ENCODE measurements at places on chromosomes 12 and 14.

DNA sequence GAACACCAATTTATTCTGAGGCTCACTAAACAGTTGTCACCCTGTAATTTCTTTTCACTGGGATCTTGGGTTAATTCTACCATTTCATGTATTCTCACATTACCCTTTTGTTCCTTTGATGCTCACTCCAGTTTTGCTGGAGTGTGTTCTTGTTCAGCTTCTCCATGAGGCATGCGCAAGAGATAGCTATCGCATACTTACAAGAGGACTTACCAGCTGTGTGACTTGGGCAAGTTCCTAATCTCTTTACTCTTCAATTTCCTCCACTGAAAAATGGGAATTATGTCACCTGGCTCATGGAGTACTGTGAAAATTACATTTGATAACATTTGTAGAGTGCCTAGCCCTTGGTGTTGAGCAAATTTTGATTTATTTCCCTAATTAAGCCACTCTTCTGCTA is 56.5 kb upstream of the JDP2 start:
- no peak for DNase-seq

DNA sequence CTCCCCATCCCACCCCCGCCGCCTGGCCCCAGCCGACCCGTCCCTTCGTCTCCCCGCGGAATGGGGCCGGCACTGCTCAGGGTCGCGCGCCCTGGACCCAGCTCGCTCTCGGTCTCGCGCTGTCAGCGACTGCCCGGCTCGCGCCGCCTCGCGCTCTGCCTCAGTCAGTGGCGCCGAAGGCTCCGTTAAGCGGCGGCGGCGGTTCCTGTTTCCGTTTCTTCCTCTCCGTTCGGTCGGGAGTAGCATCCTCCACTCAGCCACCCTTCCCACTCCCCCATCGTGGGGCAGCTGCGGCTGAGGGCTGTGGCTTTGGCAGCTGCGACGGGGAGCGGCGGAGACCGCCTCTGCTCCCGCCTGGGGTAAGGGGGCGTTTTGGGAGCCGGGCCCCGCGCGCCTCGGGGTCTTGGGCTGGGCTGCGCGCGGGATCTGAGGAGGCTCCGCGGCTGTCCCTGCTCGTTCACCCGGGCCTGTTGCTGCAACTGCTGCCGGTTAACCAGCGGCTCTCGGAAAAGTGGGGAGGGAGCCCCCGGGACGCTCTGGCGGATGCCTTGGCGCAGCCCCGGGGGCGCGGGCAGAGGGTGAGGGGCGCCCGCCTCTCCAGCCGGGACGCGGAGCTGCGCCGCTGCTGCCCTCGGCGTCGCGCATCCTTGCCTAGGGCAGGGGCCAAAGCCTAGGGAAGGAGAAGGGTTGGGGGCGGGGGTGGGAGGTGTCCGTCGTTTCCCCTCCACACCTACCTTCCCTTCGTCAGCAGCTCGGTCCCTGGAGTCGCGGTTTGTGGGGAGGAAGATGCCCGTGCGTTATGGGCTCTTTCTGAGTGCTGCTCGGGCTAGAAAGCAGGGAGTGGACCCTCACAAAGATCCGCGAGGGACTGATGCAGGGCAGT is 567 bp downstream of the FUT8 start:
- peak; percentile 34 for DNase-seq

GRCh38 chr12:59761542-59761941 is 165.7 kb downstream of the SLC16A7 start:
- no peak for DNase-seq

DNA sequence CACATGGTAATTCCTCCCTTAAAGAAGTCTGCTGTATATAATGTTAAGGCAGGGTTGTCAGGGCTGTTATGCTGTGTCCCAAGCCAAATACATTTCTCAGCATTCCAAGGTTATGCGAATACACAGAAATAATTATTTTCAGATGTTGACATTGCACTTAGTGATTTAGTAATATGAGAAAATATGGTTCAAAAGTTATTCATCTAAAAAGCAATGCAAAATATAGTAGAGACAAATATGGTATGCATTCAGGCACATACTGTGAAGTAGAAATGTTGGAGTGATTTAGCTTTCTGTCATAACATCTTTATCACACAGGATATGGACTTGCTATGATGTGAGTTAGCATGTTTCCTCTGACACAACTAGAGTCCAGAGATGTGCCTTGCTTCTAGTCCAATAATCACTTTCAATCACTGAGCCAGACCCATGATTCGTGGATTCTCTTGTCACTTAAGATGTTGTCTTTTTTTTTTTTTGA is 70.0 kb downstream of the PDE3A start:
- no peak for DNase-seq

DNA sequence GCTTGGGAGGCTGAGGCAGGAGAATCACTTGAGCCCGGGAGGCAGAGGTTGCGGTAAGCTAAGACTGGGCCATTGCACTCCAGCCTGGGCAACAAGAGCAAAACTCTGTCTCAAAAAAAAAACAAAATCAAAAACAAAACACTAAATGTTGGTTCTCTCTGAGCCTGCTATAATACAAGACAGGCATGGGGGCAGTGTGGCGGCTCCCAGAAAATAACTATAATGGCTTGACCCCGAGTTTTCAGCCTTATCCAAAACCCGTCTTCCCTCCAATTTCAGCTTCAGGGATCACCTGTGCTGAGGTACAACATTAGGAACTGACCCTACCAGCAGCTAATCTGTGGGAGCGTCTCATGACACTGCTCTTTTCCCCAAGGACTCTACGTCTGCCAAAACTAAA is 862 bp downstream of the SLC7A7 start:
- DNase-seq = no peak

DNA sequence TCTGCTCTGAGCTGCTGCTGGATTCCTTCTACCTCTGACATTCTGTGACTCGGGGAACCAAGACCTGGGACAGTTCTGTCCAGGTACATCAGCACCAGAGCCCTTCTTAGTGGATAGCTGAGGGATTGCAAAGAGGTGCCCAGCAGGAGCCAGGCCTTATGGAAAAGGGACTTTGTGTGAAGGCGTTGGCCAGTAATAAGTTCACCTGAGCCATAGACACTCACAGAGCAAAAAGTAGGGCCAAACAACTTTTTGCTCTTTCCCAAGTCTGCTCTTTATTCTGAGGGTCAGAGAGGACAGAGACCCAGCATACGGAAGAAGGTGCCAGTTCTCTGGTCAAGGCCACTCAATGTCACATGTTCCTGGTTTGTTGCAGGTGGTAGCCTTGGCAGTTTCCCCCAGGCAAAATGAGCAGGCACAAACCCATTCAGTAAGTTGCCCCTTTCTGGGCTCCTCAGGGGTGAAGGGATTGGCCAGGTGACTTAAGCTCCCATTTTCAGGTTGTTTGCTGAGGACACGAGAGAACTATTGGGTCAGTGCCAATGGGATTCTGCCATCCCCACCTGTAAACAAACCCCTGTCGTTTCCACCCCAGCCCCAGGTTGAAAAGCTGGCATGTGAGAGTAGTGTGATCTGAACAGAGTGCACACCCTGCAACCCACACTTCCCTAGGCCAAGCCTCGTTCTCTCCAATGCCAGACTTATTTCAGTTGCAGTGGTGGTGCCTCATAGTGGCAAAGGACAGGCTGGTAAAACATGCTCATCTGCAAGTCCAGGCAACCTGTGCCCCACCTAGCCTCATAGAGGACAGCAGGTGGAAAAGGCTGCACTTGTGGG is 150.3 kb downstream of the SMOC1 start:
- no peak for DNase-seq

DNA sequence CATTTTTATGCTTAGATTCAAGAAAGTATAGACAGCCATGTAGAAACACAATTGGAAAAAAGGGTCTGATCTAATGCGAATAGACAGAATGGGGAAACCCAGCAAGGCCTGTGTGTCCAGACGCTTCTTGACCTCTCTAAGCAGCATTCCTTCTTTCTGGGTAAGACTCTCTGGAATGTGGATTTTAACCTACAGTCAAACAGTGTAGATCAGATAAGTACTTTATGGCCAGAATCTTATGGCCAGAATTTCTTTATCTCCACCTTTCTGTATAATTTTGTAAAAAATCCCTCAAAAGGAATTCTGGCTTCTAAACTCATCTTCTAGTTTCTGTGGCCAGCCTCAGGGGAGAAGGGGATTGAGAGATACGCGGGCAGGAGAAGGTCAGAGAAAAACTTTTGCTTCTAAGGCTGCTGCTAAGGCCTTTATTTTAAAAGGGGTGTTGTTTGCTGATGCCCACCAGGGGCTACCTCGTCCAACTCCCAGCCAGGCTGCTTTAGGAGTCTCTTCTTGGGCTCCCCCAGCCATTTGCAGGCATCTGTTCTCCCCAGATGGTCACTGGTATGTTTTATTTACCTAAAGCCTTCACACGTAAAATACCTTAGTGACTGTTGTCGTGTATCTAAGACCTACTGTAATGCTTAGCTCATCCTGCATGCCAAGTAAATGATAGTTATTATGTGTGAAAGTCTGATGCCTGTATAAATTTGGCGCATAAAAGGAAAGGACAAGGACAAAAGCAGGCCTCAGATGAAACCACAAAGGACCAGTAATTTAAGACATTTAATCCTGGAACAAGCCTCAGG is 68.4 kb downstream of the ANO6 start:
- peak; percentile 61 for DNase-seq

- no peak for DNase-seq
These were observed 542.2 kb upstream of the USP15 start for GRCh38 chr12:61717986-61718385.

DNA sequence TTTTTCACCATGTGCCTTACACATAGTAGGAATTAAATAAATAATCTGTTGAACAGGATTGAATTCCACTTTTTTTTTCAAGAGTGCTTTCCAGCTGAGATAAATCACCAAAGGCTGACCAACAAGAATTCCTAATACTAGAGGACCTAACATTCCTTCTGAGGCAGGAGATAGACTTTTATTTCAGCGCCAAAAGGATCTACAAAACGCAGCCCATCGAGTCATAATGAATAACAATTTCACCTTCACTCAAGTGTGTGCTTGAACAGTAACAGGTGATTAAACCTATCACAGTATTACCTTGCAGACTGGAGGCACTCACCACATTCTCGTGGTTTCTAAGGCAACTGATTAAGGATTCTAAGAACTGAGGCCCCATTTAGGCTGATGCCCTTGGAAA is 224.3 kb upstream of the ATP2B1 start:
- DNase-seq = no peak

- DNase-seq = no peak
These were observed 86.3 kb downstream of the KIF26A start for GRCh38 chr14:104224506-104225277.

GRCh38 chr12:49664591-49665239 is 41.4 kb downstream of the PRPF40B start:
- DNase-seq = no peak

- no peak for DNase-seq
These were observed 39.8 kb upstream of the HMGA2 start for GRCh38 chr12:65784289-65785015.

DNA sequence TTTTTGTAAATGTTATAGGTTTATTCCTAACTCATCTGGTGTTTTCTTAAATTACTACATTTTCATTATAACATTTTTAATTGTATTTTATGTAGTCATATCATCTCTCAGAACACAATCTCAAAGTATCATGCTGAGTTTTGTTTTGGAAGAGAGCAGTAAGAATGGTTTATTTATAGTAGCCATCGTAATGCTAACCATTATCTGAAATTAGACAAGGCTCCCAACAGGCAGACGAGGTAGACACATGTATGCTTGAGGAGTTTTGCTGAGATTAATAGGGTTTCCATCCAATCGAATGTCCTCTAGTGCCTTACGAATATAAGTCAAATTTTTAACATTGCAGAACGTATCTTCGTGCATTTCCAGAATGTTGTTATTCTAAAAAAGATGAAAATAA is 9.0 kb upstream of the CCER1 start:
- no peak for DNase-seq

DNA sequence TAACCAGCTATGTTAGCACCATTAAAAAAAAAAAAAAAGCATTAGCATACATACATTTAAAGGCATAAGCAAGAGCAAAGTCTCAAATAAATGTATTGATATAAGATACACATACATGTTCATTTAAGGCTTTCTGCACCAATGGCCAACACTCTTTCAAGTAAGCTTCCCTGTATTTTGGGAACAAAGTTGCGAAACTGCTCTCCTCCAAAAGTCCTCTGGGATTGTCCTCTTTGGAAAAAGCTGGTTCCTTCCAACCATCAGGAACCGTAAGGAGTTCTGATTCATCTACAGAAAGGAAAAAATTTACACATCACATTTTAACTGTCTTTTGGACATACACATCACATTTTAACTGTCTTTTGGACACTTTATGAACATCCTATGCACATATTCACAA is 3.2 kb downstream of the KRR1 start:
- no peak for DNase-seq

- no peak for DNase-seq
These were observed 39.8 kb downstream of the CHGA start for GRCh38 chr14:92962831-92963095.

- DNase-seq = no peak
These were observed 867 bp downstream of the C12orf42 start for GRCh38 chr12:103494734-103495468.

DNA sequence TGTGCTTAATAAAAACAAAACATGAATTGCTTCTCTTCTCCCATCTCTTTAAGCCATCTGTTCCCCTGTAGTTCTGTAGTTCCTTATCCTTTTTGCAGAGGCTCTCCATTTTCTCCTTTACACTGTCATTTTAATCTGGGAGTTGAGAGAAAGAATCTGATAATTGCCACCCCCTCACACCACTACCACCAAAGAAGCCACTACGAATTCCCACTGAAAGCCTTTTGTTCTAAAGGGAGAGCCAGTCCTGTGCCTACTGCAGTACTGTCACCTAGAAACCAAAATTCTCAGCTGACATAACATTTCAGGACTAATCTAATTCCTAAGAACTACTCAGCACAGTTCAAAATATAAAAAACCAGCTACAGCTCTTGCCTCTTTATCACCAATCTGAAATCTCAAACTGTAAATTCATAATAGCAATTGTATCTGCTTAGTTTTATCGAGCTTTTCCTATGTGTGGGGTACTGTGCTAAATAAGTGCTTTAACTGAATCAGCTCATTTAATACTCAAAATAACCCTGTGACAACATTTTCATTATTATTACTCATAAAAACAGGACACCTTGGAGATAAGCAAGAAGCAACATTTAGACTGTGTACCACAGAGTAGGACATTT is 72.4 kb downstream of the SPPL3 start:
- no peak for DNase-seq

GRCh38 chr14:72948481-72949138 is 22.3 kb downstream of the DCAF4 start:
- peak; percentile 34 for DNase-seq

- DNase-seq = peak; percentile 16
These were observed 67.2 kb upstream of the SYT1 start for GRCh38 chr12:78797196-78797931.

- DNase-seq = no peak
These were observed 610 bp downstream of the C14orf132 start for GRCh38 chr14:96039633-96040311.

- no peak for DNase-seq
These were observed 219.8 kb upstream of the CDKN3 start for GRCh38 chr14:54177019-54177418.

GRCh38 chr14:38866461-38866860 is 236.6 kb downstream of the SEC23A start:
- no peak for DNase-seq

- DNase-seq = no peak
These were observed 39.2 kb upstream of the PPP1R13B start for GRCh38 chr14:103886304-103887169.

- DNase-seq = no peak
These were observed 130.9 kb downstream of the MIPOL1 start for GRCh38 chr14:37328673-37329072.
